ENCODE measurements at places on chromosomes 7 and 10.

- DNase-seq: no peak
Measured at GRCh38 chr7:25632616-25633015, 404.3 kb upstream of the NPVF start.

- DNase-seq: peak; percentile 21
Measured at GRCh38 chr10:79346388-79347225, 662 bp upstream of the PPIF start.

DNA sequence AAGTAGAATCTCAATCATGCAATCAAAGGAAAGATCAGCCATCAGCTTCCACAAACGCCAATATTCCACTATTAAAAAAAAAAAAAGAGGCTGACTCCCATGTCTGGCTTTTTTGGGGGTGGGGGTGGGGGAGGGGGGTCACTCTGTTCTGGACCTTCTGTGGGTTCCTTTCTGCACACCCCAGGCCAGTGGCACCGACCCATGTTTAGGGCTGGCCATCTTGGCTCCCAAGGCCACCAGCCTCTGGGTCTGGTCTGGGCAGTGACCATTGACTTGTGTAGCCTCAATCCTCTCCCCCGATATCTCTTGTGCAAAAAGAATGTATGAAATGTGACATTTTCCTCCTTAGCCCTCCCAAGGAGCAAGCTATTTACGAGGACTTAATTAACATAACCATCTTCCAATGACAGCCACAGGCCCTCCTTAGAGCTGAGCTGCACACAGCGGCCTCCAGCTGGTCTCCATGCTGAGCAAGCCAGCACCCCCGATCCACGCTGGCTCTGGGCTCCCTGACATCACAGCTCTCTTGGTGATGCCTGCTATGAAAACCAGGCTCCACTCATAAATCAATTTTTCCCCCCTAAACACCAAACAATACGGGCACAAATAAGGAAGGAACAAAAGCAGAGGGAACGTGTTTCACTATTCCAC lies 100.1 kb downstream of the ZRANB1 start:
- DNase-seq: no peak

GRCh38 chr10:116765648-116766081 lies 23.3 kb upstream of the HSPA12A start:
- DNase-seq: peak; percentile 73

DNA sequence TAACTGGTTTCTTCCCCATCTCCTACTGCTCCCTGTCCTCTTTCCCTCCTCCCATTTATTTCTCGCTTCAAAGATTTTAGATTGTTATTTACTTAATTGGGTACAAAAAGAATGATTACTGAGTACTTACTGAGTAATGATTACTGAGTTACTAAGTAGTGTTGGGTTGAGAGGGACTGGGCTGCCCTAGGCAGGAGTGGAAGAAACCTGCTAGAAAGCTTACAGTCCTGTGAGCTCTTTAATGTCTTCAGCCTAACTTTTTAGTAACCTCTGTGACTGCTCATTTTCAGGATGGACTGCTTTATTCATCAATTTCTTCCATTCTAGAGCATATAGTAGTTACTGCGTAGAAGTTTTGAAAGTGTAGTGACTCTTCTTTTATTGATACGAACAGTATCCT lies 7.6 kb downstream of the PHF14 start:
- no peak for DNase-seq

- no peak for DNase-seq
Measured at GRCh38 chr10:62687230-62687748, 117.2 kb upstream of the ADO start.

DNA sequence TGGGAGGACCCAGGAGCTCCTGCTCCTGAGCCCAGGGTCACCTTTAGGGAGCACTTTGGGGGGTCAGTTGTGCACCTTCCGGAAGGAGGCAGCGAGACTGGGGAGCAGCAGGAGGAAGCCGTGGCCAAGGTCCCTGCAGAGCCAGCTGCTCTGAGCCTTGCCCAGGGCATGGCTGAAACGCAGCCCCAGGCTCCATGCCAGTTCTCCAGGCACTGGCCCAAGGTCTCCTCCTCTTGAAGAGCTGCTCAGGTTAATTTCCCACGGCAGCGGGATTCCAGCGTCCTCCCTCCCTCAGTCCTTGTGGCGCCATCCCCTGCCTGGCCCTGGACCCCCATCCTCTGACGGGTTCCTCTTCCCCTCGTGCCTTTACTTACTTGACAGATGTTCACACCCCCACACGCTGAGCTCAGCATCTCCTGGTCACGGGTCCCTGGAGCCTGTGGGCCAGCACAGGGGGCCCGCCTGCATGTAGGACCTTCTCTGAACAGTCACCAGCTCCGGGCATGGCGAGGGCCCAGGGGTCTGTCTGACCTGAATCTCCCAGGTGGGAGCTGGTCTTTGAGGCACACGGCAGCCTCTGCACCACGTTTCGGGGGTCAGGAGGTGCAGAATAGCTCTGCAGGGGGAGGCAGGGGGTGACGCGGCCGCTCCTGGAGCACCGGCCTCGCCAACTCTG lies 16.7 kb upstream of the CFAP46 start:
- DNase-seq: no peak

DNA sequence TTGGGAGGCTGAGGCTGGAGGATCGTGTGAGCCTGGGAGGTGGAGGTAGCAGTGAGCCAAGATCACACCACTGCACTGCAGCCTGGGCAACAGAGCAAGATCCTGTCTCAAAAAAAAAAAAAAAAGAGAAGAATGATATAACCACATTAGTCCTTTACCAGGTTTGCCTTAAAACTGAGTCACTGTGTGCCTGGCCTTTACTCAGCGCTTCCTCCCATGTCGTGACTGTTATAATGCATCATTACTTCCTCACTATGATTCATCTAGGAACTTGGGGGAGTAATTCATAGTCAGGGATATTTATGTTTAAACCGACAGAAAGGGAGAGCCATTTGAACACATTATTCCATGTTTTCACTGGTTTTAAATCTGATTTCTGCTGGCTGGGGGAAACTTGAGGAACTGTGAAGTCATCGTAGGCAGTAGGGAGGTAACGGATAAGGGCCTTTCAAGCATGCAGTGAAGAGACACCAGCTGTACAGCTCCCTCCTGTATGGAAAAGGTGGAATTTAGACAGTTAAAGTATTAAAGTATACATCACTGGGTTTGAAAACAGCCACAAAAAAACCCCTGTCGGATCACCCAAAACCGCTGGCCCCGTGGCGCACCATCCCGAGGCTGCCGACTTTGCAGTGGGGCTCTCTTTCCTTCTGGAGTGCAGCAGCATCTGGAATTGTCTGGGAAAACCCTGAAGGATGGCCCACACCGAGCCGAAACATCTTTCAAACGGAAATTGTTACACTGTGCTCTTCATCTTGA lies 119.8 kb downstream of the NKX6-2 start:
- no peak for DNase-seq

- DNase-seq: peak; percentile 66
Measured at GRCh38 chr10:75202321-75203045, 8.1 kb upstream of the VDAC2 start.

DNA sequence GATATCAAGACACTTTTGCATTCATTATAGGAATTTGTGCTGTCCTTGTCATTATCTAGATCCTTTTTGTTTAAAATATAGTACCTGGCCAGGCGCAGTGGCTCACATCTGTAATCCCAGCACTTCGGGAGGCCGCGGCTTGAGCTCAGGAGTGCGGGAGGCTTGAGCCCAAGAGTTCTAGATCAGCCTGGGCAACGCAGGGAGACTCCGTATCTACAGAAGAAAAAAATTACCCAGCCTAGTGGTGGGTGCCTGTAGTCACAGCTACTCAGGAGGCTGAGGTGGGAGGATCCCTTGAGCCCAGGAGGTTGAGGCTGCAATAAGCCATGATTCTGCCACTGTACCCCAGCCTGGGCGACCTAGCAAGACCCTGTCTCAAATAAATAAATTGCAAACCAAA lies 621 bp upstream of the MORN4 start:
- peak; percentile 25 for DNase-seq

DNA sequence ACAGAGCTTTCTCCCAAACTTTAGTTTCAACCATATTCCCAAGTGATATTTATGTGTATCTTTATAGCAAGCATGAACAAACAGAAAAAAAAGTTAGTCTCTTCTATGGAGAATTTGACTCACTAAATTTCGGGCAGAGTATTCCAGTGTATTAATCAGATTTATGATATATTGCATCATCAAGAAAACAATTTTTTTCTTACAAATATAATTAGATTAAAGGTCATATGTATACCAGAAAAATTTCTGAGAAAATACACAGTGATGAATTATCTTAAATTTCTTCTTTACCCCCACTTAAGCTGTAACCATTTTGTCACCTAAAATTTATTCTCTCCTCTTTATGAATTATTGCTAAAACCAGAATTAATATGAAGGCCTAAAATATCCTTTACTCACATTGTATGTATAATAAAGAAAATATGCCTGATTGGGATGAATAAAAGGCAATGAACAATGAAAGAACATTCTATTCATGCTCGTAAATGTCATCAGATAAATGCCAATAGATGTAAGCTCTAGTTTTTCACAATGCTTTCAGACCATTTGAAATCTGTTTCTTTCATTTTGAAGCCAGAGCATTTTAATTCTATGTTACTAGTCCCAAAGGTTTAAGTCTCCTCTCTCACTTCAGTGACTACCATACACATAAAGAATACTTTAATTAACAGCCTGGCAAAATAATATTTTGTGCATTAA lies 192.1 kb downstream of the HGF start:
- DNase-seq: no peak

DNA sequence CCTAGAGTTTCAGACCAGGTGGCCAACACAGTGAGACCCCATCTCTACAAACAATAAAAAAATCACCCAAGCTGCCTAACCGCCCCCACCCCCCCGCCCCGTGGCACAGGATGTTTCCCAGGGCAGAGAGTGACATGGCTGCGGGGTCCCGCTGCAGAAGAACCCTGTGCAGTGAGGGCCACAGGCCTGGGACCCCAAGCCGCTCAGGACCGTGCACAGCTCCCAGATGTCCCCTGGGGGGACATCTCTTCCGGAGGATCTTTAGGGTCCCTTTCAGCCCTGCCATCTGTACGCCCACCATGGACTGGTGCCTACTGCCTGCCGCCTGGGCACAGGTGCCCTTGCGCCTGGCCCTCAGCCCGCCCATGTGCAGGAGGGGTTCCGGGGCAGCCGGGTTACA lies 373.6 kb downstream of the DNAJB6 start:
- no peak for DNase-seq

GRCh38 chr10:93288679-93289634 lies 193.2 kb downstream of the MYOF start:
- peak; percentile 77 for DNase-seq

DNA sequence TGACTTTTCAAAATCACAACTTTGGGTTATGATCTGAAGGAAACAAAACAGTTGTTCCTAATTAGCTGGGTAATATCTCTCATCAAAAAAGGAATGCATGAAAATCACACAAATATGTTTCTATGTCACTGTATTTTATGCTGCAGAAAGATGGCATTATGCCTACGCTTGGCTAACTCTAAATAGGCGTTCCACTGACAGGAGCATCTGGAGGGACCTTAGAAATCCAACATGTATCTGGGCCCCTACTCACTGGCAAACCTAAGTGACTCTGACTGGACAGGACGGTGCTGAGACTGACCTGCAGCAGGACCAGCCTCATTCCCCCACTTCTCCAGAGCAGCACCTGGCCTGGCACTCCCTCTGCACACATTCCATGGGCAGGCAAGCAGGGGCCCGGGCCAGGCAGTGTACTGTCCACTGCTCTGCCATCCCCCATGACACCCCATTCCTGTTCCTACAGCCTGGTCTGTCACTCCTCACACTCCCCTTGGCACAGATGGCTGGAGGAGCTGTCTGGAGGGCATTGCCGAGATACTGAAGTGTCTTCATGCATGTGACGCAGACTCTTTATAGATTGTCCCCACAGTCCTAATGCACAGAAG lies 2.6 kb upstream of the MYL7 start:
- no peak for DNase-seq

GRCh38 chr10:17066807-17067206 lies 62.8 kb downstream of the CUBN start:
- DNase-seq: no peak

- no peak for DNase-seq
Measured at GRCh38 chr10:23399701-23400144, 39.2 kb upstream of the OTUD1 start.

- DNase-seq: no peak
Measured at GRCh38 chr7:43469051-43469450, 113.9 kb upstream of the STK17A start.

- DNase-seq: no peak
Measured at GRCh38 chr10:132562177-132562915, 24.8 kb downstream of the INPP5A start.

GRCh38 chr10:30300728-30301127 lies 48.4 kb downstream of the MTPAP start:
- no peak for DNase-seq

- DNase-seq: no peak
Measured at GRCh38 chr7:68288144-68288593, 1291.5 kb downstream of the TYW1 start.

DNA sequence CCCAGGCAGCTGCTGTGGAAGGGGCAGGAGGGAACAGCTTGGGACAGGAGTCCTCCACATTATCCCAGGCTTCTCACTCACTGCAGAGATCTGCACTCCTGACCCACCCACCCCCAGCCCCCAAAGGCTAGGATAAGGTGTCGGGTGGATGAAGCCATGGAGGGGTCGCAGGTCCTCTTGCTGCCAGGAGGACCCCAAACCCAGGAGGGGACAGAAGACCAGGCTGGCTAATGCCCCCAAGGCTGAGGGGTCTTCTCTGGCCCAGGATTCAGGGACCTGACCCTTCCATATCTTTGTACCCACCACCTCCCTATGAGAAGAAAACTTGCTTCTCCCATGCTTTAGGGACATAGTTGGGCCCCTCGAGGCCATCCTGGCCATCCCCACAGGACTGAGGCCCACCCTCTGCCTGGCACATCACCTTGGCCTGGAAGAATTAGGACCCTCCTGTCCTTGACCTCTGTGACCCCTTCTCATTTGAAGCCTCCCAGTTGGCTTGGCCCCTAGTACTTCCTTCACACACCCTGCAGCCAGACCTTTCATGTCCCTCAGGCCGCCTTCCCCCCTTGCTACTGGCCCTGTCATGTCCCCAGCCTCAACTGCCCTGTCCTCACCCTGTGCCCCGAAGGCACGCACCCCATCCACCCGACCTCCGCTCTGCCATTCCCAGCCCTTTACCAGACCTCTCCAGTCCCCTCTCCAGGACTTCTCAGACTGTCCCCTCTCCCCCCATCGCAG lies 21.6 kb downstream of the KCNH2 start:
- no peak for DNase-seq

All from colonic mucosa (tissue), 4 donors.